Activated T-helper 2 cell treated with anti-CD3 and anti-CD28 coated beads, Interferon-gamma antibody, Interleukin-2, Interleukin-4, amounts not matched to agents 10 μg/mL and 5 μg/mL and 100 μg/mL, durations not matched to agents 14 hours and 24 hours and 36 hours (primary cell): ENCODE measurements at places on chromosomes 11 and 22.

GRCh38 chr22:44684506-44685383 lies 17.3 kb upstream of the PRR5 start:
- peak; percentile 83 for DNase-seq

- no peak for DNase-seq
Observed at GRCh38 chr11:6321961-6322362, 1.7 kb upstream of the CAVIN3 start.

GRCh38 chr11:100581318-100581717 lies 105.8 kb upstream of the ARHGAP42 start:
- DNase-seq = no peak

- no peak for DNase-seq
Observed at GRCh38 chr22:27808451-27809225, 7.1 kb upstream of the MN1 start.

GRCh38 chr22:47783433-47784366 lies 1021.2 kb downstream of the TBC1D22A start:
- no peak for DNase-seq

DNA sequence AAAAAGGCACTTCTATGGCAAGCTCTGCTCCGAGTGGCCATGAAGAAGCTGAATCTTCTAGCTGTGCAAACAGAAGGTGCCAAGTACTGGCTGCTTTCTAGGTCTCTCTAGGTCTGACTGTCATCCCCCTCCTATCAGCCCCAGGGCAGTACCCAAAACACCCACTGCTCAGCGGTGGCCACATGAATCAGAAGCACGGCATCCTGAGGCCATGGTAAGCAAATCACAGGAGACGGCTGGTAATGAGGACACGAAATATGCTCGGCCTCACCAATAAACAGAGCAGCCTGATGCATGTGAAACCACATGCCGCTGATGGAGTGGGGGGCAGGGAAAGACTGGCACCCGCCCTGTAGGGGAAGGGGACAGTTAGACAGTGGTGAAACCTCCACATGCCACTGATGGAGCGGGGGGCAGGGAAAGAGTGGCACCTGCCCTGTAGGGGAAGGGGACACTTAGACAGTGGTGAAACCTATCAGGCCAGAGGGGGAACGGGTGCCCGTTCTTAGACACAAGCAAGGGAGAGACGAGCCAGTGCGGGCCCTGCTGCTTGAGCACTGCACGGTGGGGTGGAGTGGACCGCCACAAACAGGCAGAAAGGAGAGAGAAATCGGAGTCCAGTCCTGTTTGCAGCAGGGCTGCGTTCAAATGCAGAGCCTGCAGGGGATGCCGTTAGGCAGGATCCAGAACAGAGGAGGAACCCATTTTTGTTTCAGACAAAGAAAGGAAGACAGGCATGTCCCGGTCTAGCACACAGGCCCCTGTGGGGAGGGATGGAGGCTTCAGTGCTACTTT lies 29.9 kb upstream of the MOB2 start:
- DNase-seq = no peak

DNA sequence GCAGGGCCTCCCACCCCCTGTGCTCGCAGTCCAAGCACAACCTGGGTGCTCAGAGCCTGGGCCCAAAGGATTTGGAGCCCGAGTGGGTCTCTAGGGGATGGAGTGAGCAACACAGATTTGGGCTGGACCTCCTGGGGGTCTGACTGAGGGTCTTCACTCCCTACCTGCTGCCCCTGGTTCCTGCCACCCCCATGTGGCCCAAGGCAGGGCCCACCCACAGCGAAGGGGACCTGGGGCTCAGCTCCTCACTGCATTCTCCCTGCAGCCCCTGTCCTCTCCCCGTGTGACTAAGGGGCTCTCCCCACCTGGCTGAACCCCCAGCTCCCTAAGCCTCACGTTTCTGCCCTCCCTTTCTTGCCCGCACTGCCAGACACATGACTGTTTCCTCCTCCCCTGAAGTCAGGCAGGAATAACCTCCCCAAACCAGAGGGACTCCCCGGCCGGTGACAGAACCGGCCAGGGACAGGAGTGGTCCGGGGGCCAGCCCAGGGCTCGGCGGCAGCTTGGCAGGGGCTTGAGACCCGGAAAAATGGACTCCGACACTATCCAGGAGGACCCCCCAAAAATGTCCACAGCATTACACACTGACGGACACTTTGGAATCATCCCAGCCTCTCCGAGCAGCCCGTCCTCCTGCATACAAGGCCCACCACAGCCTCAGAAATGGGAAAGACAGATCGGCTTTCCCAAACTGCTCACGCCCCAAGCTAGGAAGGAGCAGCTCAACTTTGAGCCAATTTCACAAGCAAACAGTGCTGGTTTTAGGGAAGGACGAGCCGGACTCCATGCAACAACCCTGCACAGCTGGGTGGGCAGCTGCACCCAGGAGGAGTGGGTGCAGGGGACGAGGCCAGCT lies 57.8 kb downstream of the BRD1 start:
- DNase-seq = no peak

- no peak for DNase-seq
Observed at GRCh38 chr11:64924910-64925284, 408 bp downstream of the PPP2R5B start.

DNA sequence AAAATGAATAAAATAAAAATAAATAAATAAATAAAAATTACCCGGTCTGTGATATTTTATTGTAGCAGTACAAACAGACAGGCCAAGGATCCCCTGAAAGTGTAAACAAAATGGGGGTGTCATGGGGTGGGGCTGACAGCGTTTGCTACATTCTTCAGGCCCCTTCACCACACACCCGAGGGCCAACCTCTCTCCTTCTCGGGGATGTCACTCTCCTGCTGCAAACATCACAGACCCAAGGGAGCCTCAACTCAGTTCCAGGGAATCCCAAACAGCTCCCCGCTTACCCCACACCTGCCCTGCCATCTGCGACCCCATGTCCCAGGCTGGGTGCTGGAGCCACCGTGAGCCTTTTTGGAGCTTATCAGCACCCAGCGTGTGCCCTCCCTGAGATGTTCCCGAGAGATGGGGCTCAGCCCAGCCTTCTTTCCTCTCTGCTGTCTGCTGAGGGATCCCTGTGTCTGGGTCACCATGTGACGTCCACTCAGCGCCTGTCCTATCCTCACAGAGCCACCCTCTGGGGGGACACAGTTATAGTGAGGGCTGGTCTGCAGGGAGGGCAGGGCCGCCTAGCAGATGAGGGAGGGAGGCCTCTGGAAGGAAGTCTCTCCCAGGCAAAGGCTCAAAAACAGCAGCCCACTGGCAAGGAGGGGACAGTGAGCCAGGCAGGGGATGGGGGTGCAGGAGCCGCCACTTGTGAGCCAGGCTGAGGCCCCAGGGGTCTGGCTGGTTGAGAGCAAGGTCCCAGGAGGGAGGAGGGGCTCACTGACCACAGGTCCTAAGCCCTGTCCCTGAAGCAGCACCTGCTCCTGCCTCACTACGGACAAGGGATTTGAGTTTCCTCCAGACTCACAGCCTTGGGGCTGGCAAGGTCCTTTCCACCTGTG lies 1041.6 kb downstream of the BRD1 start:
- no peak for DNase-seq

- DNase-seq = no peak
Observed at GRCh38 chr11:119901657-119902577, 172.9 kb upstream of the NECTIN1 start.

DNA sequence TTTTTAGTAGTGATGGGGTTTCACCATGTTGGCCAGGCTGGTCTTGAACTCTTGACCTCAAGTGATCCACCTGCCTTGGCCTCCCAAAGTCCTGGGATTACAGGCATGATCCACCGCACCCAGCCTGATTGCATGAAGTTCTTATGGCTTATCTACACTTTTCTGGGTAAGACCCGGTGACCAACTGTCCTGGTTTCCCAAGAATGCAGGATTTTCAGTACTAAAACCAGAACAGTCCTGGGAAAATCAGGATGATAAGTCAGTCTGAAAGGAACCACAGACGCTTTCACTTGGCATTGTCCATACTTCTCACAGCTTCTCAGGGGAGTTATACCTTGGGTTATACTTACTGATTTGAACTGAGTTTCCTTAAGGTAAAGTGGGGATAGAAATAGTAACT lies 1.4 kb upstream of the BPIFC start:
- no peak for DNase-seq

GRCh38 chr22:49432897-49433443 lies 394.7 kb downstream of the BRD1 start:
- no peak for DNase-seq

DNA sequence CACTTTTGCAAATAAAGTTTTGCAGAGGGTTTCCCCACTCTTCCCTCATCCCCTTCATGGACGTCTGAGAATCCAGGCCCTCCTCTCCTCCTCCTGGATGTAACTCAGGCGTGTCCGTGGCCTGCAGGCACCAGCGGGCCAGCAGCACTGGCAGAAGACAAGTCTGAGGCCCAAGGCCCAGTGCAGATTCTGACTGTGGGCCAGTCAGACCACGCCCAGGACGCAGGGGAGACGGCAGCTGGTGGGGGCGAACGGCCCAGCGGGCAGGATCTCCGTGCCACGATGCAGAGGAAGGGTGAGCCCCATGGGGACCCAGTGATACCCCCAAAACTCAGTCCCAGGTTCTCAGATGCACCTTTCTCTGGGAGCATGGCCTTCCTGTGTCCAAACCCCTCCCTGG lies 14.4 kb downstream of the TUB start:
- no peak for DNase-seq

- DNase-seq = no peak
Observed at GRCh38 chr11:6611963-6612212, 128 bp downstream of the TAF10 start.

DNA sequence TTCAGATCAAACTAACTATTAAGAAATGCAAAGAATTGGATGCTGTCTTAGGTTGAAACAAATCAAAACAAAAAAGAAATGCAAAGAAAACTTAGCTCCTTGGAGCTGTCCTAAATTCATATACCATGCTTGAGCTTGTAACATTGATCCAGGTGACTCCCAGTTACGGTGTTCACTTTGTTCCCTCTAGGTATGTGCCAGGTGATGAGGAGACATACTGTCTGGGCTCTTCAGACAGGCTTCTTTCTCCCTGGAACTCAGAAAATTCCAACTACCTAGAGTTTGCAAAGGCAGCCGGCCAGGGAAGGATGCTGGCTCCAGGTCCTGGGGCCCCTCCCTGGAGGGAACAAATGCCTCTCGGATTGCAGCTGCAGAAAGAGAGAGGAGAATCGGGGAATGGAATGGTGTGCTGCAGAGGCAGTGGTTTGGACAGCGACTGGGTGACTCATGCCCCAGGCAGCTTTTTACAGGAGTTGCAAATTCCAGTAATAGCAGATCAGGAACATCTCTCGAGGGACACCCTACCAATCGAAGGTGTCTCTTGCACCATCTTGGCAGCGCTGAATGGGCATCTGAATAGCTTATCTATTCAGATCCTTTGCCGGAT lies 12.3 kb upstream of the ASPHD2 start:
- DNase-seq = no peak

- no peak for DNase-seq
Observed at GRCh38 chr22:48112687-48113521, 1350.5 kb downstream of the TBC1D22A start.

DNA sequence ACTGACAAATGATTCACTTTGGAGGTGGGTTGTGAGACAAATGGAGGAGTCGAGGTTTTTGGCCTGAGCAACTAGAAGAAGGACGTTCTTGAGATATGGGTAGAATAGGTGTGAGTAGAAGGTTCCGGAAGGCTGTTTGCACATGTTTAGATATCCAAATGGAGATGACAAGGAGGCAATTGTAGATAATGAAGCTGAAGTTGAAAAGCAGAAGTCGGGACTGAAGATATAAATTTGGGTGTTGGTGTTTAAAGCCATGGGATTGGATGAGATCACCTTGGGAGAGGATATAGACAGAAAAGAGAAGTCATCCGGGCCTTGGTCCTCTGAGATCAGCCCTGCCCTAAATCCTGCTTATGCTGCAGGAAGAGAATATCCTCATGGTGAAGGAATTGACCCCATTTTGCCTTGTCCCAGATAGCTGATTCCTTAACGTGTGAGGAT lies 75.5 kb upstream of the CD44 start:
- no peak for DNase-seq

DNA sequence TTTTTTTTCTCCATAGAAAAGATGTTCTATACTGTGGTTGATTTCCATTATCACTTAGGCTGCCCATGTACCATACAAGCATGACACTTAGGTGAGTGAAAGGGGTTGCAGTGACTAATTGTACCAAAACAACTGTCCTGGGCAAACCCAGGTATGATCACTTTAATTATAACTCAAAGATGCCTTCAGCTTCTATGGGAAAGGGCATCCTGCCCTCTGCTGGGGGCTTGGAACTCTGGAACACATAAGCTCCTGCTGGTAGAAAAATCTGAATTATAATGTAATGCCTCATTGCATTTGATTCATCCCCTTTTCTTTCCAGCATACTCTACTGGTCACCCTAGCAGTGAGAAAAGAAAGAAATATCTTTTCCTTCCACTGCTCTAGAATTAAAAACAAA lies 206.3 kb downstream of the DDX10 start:
- DNase-seq = no peak

- no peak for DNase-seq
Observed at GRCh38 chr11:1825039-1825740, 9.6 kb upstream of the SYT8 start.

GRCh38 chr11:62025487-62026105 lies 58.2 kb upstream of the FTH1 start:
- DNase-seq = peak; percentile 78

- no peak for DNase-seq
Observed at GRCh38 chr11:4684631-4685285, 12.9 kb downstream of the OR51E2 start.

DNA sequence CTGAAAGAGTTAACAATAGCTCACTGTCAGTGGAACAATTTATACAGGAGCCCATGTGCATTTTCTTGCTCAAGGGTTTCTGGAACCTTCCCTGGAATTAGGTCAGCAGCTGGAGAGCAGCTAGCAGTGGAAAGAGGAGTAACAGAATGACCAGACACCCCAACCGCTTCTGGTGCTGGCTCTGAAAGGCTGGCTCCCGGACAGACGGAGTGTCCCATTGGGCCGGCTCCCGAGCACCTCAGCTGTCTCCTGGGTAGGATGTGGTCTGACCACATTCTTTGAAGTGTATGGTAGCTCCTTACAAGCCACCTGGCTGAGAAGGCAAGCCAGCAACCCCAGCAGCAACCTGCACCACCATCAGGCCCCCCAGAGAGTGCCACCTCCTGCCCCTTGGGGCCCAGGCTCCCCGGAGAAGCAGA lies 44.7 kb downstream of the ABTB2 start:
- DNase-seq = peak; percentile 22

- no peak for DNase-seq
Observed at GRCh38 chr11:122815900-122816299, 22.4 kb upstream of the CRTAM start.

DNA sequence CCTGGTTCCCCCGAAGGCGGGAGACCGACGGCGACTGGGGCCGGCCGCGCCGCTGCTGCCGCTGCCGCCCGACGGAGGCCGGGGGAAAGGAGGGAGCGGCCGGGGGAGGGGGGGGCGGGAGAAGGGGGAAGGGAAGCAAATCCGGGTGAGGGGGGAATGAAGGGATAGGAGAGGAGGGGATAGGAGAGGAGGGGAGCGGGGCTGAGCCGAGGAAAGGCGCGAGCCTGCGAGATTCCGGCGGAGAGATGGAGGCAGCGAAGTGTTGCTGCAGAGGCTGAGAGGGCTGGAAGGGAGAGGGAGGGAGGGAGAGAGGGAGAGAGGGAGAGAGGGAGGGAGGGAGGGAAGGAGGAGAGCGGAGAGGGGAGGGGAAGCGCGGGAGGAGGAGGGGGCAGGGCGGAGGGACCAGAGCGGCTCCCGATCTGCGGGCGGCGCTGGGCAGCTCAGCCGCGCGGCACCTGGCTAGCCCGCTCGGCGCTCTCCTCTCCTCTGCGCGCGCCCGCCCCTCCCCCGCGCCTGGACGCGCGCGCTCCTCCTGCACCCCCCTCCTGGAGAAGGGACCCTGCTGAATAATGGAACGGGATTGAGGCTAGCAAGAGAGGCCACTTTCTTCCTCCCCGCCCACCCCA lies 52.3 kb downstream of the SLC22A12 start:
- DNase-seq = no peak

GRCh38 chr22:48423481-48423911 lies 1404.2 kb downstream of the BRD1 start:
- DNase-seq = no peak
